ENCODE measurements at places on chromosomes 1 and 21.

- DNase-seq: no peak
These were observed 5.4 kb upstream of the COQ8A start for GRCh38 chr1:226934483-226935237.

- no peak for DNase-seq
These were observed 24.1 kb downstream of the HMGCS2 start for GRCh38 chr1:119744598-119744942.

DNA sequence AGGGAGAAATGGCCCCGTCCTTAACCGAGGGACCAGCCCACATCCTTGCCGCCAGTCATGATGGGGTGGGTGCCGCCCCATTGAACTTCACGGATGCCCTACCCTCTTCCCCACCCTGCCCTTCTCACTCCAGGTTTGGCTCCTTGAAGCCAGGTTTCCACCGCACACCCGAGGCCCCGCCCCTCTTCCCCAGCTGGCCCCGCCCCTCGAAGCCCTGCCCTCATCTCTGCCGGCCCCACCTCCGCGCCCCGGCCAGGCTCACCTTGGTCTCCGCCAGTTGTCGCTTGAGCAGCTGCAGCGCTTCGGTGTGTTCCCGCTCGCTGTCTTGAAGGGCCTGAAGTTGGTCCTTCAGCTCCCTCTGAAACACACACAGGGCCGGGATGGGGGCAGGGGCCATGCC, 16.6 kb downstream of the TRIM62 start:
- no peak for DNase-seq

DNA sequence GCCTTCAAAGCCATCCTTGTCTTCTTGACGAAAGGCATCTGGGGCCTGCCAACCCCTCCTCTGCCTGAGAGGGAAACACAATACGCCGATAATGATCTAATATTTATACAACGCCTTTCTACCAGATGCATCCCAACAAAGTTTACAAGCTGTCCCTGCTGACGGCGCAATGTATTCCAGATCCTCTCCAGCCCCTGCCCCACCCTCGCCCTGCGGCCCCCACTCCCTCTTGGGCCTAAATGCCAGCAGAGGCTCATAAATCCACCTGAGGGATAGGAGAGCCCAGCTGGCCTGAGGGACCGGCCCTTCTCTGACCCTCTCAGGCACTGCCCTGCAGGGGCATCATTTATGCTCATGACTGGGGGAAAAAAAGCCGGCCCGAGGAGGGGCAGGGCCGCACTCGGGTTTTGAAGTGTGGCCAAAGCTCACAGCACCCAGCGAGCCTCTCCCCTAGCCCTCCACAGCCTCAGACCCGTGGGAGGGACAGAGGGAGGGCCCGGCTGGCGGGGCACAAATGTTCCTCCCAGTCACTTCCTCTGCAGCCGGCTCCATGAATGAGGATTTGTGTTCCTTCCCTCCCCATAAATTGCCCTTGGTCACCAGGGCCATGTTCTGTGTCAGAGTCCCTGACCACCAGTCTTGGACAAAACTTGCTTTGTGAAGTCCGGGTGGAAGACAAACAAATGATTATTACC, 140.3 kb downstream of the FOXD2 start:
- no peak for DNase-seq

GRCh38 chr1:65054481-65054880, 88.1 kb upstream of the JAK1 start:
- no peak for DNase-seq

GRCh38 chr21:42576639-42577038, 63.0 kb downstream of the SLC37A1 start:
- DNase-seq: no peak

- DNase-seq: no peak
These were observed 112.9 kb upstream of the WARS2 start for GRCh38 chr1:119253366-119253765.

DNA sequence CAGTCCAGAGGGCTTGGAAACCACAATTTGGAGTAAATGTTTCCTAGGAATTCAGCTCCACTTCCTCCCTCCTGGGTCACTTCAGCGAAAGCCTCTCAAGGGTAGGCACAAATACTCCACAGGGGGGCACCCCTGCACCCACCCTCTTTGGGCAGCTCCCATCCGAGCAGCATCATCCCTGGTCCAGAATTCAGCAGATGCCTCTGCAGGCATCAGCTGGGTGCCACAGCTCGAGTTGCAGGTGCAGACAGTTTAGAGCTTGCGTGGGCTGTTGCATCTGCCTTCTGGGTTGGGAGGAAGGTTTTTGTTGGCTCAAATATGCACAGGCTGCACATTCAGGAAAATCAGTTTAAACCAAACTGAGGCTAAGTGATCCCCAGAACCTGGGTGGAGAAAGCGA, 25.0 kb downstream of the KANK4 start:
- DNase-seq: peak; percentile 28

- no peak for DNase-seq
These were observed 5.7 kb upstream of the TENT5B start for GRCh38 chr1:27018316-27018715.

- DNase-seq: no peak
These were observed 40.2 kb downstream of the APP start for GRCh38 chr21:26130249-26130881.

GRCh38 chr1:198701766-198702539, 63.1 kb downstream of the PTPRC start:
- DNase-seq: no peak

GRCh38 chr1:246372559-246372958, 134.5 kb downstream of the SMYD3 start:
- no peak for DNase-seq

DNA sequence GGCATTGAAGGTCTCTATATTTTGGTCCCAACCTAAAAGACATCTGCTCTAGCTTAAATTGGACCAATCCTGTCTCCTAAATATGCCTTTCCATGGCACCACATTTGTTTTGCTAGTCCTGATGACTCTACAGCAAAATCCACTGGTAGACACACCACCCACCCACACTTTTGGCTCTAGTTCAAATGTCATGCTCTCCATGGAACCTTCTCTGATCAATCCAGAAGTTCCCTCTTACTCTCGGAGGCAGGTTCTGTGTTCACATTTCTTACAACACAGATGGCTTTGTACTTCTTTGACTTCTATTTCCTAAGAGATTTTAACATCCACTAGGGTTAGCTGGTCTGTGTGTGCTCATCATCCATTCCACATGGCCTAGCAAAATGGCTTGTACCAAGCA, 151.3 kb downstream of the APP start:
- no peak for DNase-seq

DNA sequence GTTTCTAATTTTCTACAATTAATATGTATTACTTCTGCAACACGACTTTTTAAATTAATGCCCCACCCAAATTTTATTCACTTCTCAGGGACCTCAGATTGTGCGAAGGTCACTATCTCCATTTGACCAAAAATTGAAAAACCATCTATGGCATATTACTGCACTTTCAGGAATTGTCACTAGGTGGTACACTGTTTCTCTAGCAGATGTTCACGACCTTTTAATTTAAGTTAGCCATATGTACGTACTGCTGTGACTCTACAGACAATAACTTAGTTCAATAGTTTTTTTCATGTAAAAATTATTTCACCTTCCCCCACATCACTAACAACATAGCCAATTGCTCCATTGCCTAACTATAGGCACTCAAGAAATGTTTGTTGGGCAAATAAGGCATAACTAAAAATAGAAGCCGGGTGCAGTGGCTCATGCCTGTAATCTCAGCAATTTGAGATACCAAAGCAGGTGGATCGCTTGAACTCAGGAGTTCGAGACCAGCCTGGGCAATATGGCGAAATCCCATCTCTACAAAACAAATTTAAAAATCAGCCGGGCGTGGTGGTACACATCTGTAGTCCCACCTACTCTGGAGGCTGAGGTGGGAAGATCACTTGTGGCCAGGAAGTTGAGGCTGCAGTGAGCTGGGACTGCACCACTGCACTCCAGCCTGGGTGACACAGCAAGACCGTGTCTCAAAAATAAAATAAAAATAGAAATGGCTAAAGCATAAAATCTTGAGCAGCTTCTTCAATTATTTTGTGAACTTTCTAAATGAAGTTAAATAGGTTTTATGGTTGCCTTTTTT, 75.7 kb upstream of the PKN2 start:
- DNase-seq: peak; percentile 64

- no peak for DNase-seq
These were observed 17.1 kb downstream of the ARHGEF16 start for GRCh38 chr1:3471356-3472087.

DNA sequence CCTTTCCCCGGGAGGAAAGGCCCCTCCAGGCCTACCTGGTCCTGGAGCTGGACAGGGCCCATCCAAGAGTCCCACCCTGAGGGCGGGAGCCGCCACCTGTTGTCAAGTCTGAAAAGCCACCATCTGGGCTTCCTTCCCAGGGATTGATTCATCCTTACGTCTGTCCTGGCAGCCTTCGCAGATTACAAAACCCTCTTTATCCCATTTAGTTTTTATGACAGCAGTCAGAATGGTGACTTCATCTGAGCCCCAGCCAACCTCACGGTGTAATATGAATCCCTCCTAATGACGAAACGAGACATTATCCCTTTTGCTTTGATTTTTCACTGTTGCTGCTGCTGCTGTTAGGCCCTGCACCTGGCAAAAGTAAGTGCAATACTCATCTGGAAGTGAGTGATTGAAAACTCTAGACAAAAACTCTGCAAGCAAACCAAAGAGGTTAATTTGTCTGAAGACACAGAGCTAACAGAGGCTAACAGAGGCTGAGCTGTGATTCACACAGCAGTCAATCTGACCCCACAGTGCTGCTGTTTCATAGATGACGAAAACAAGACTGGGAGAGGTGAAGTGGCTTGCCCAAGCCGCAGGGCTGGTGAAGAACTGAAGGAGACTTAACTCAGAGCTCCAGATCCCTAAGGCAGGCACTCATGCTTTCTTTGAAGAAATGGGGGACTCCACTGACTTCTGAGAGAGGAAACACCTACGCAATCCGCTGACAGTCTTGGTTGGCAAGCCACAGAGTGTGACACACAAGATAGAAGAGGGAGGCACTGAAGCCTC, 30.0 kb upstream of the S100A7 start:
- no peak for DNase-seq

- DNase-seq: no peak
These were observed 250.6 kb downstream of the KAZN start for GRCh38 chr1:14849038-14849437.

- no peak for DNase-seq
These were observed 48.7 kb upstream of the PRDM2 start for GRCh38 chr1:13651279-13651678.

GRCh38 chr1:220734571-220735326, 13.4 kb upstream of the MTARC2 start:
- DNase-seq: no peak

DNA sequence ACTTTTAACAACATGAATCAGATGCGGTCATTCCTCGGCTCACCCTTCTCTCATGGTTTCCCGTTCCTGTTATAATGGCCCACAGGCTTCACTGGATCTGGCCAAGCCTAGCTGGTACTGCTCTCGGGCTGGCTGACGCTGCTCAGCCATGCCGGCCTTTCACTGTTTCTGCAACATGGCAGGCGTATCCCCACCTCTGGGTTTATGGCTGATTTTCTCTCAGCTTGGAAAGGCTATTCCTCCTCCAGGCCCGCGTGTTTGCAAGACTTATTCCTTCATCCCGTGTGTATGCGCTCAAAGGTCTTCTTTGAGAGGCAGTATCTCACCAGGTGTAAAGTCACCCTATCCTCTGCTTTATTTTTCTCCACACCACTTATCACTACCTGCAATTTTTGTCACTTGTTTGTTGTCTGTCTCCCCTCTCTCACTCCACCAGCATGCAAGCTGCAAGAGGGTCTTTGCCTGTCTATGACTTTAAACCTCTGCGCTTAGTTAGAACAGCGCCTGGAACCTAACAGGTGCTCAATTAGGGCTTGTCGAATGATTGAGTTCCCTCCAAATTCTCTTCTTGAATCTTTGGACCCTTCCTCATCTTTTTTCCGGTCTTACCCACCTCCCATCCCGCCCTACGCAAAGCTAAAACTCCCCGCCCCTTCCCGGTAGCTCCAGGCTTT, 491 bp upstream of the RAP1A start:
- no peak for DNase-seq

- DNase-seq: no peak
These were observed 241.1 kb downstream of the NPHP4 start for GRCh38 chr1:5751163-5751540.

DNA sequence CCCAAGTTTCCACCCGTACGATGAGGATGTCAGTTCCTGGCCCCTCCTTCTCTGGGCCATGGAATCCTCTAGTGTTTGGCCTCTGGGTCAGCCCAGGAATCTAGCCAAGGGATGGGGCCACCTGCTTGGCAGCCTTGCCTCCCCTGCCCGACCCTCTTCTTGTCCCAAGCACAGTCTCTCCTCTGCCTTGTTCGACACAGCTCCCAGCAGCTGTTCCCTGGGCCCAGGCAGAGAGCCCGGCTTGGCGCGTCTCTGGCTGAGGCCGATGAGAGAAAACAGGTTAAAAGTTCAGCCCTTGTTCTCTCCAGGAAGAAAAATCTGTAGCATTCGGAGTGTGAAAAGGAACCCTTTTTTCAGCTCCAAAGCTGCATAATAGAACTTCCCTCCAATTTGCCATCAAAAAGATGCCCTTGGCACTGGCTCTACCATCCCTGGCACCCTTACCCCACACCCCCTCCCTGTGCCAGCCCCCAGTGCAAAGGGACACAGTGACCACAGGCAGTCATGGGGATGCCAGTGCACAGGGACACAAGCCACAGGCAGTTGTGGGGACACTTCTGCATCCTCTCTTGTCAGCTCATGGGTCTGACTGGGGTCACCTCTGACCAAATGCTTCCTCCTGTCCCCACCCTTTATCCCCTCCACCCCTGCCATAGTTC, 68.4 kb downstream of the EPHB2 start:
- no peak for DNase-seq

DNA sequence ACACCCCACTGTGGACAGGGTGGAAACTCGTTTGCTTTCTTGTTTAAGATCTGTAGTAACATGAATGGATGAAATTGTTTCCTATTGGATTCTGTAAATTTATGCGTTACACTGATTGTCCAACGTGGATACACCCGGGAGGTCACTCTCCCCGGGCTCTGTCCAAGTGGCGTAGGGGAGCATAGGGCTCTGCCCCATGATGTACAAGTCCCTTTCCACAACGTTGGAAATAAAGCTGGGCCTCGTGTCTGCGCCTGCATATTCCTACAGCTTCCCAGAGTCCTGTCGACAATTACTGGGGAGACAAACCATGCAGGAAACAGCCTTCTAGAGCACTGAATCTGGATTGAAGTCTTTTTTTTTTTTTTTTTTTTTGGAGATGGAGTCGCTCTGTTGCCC, 1.4 kb downstream of the RCC1 start:
- DNase-seq: peak; percentile 57

- no peak for DNase-seq
These were observed 48.0 kb upstream of the SLC19A1 start for GRCh38 chr21:45590246-45590725.

DNA sequence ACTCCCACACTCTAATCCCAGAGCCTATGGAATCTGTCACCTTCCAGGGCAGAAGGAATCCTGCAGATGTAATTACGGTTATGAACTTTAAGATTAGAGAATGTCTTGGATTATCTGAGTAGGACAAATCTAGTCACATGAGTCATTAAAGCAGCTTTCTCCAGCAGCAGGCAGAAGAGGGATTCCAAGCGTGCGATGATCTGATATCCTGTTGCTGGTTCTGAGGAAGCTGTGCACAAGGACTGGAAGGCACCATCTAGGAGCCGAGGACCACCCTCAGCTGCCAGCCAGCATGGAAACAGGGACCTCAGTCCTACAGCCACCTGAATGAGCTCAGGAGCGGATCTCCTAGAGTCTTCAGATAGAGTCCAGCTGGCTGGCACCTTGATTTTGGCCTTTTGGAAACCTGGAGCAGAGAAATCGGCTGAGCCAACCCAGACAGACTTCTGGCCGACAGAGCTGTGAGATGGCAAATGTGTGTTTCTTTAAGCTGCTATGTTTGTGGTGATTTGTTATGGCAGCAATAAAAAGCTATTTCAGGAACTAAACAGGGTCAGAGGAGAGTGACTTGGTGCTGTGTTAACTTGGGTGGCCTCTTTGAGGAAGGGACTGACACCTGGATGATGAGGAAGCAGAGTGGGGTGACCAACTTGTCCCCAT, 34.5 kb downstream of the LRRN2 start:
- DNase-seq: no peak
